ENCODE measurements at places on chromosomes 1 and 21. TPM values are rescaled to one million over a fixed set of nuclear protein-coding genes. Genes with fewer than 3 reads are reported as not detected.

KRTAP19-3 gene
- not detected for polyA plus RNA-seq

CAMK1G gene
- polyA plus RNA-seq, result not detected

C1orf94 gene
- polyA plus RNA-seq, result not detected

NEK2 gene
- polyA plus RNA-seq, result not detected

POU3F1 gene
- not detected for polyA plus RNA-seq

HSD11B1 gene
- 0.30 TPM for polyA plus RNA-seq

FOXO6 gene
- not detected for polyA plus RNA-seq

CFHR2 gene
- polyA plus RNA-seq, result not detected
